ENCODE measurements at places on chromosomes 7 and 10.

DNA sequence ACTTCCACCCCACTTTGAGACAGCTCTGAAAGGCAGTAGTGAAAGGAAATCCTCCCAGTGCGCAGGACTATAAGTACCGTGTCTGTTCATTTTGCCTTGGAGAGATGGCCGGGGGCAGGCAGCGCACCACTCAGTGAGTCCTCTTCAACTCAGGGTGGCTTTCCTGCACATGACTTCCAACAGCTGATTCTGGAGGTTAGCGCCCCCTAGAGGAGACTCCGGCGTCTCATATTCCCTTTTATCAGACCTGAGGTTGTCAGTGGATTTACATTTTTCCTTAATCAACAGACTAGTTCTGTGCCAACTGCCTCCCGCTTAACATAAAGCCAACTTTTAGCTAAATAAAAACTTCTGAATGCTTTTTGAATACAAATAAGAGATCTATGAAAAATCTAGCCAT, 101.0 kb downstream of the HERPUD2 start:
- no peak for DNase-seq

DNA sequence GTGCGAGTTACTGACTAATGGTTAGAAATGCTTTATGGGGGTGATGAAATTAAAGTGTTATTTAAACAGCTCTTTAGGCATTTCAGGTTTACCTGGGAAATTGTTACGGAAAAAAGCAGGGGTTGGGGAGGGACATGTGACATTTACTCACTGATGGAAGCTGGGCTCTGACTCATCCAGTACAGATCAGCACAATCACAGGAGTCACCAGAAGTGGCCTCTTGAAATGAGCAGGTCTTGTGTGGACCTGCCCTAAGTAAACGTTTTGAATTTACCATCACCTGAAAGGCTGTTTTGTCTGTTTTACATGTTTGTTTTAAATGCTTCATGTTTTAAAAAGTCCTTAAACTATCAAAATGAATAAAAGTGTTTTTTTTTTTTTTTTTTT, 2.3 kb downstream of the GLRX3 start:
- peak; percentile 41 for DNase-seq

DNA sequence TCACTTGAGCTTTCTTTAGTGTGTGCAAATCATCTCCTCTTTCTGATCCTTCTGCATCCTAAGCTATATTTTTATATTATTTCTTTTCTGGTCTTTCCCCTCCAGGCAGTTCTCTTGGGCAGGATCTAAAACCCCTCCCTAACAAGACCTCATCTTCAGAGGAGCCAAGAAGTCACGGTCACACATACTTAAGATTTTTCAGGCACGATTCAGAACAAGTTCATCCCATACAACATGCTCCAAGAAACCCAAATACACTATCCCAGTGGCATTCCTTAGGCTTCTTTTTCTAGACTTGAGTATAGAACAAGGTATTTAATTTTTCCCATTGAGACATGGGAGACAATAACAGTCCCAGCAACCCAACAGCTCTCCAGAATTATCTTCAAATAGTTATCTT, 1251.5 kb downstream of the DNAJB9 start:
- peak; percentile 74 for DNase-seq

DNA sequence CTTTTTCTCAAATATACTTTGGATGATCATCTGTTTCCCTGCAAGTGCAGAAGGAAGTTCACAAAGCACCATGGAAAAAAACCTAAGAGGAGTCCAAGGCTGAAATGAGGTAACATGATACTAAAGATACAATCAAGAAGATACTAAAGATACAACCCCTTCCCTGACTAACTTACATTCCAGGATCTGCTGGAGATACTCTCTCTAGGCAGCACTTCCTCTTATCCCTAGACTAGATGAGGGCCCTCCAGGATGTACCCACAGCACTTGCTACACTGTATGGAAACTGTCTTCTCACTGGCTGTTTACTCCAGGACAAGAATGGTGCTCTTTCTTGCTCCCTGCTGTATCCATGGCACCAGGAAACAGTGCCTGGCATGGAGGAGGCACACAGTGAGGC, 116.4 kb upstream of the NFE2L3 start:
- no peak for DNase-seq

All from fibroblast of skin of back (primary cell).